ENCODE measurements at places on chromosomes 3 and 15.

DNA sequence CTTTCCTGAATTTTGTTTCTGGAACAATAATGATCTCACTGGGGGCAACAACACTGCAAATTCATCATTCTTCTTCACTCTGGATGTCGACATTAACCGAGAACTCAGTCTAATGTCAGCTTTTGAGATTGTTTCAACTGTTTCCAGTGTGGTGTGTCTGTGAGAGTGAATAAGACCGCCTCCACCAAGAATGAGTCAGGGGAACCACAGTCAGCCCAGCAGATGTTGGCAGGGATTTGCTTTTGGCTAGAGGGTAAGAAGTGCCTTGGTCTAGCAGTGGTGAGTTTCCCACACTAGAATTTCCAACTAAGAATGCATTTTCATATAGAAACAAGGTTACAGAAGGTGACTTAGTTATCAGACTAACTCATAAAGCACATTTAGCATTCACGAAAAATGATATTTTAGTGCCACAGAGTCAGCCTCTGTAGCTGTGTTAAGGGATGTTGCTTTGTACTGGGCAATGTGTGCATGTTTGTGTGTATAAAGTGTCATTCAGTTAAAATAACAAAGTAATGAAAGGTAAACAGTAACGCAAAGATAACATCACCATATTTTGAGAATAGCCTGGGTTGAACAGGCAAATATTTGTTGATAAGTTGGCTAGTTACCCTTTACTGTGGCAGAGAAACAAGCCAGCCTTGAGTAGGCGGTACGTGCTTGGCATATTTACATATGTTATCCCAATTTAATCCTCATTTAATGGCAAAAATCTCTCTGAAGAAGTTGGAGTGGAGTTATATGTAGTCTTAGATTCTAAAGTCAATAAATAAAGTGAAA lies 33.8 kb downstream of the DRD3 start:
- DNase-seq = peak; percentile 92

DNA sequence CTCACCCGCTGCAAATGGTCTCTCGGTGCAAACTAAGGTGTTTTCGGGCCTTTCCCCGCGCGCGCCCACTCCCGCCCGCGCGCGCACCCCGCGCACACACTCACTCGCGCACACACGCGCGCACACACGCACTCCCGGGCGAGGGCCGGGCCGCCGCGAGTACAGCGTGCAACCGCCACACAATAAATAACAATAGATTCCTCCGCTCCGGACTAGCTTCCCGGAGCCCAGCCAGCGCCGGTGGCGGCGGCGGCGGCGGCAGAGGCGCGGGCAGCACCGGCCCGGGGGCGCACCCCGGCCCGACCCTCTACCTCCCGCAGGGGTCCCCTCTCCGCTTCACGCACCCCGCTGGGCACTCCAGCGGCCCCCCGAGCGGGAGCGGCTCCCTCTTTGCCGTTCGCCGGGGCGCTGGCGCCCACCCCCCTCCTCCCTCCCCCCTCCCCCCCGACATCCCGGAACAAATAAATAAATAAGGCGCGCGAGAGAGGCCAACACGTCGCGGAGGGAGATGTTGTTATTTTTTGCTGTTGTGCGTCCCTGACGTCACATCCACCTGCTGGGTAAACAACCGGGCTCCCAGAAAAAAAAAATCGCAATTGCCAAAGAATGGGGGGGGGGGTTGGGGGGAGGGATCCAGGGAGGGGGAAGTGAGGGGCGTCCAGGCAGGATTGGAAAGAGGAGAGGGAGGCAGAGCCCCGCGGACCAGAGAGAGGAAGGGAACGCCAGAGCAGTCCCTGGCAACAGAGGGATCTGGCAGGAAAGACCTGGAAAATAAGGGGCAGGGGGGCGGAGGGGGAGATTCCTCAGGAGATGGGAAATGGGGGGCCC lies at the start of gene FOXP1:
FOXP1 (minus strand) TSS at position 163 of the 828 bp plus-strand sequence. CDS start 385,347 bp downstream, outside the sequence.
- DNase-seq = peak; percentile 89

DNA sequence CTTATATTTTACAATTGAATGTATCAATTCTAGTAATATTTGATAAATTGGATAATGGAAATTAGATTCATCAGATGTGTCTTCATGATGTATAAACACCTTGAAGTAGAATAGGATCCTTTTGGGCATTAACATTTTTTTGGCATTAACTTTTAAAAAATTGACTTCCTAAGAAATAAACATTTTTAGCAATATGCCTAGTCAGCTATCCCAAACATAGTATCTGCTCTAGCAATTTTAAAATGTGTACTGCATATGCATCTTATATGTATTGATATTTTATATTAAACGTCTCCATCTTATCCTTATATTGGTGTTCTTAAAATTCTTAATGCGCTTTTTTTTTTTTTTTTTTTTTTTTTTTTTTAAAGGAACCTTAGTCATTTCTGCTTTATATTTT lies 8.5 kb downstream of the CCNDBP1 start:
- DNase-seq = no peak

DNA sequence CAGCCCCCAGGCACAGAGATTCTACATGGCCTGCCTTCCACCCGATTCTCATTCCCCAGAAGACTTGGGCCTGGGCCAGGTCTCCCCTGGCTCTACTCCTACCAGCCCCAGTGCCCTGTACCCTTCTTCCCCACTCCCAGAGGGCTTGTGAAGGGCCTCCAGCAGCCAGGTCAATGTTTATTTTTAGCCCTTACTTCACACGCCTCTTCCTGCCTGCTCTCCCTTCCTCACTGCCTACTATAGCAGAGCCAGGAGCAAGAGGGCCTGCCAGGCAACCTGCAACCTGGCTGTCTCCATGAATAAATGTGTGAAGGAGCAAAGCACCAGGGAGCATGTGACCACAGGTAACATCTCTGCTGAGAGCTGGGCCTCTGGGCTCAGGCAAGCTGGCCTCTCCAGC lies 26.4 kb upstream of the APEH start:
- no peak for DNase-seq

GRCh38 chr15:49418811-49419210 lies 4.2 kb upstream of the FGF7 start:
- no peak for DNase-seq

GRCh38 chr3:139945386-139945785 lies 10.4 kb downstream of the CLSTN2 start:
- no peak for DNase-seq

- DNase-seq = peak; percentile 31
Observed at GRCh38 chr15:82952158-82953081, at the start of gene HOMER2. TSS of gene HOMER2 (minus strand) at chr15:82952720. CDS start at chr15:82952535, 185 bp downstream.

DNA sequence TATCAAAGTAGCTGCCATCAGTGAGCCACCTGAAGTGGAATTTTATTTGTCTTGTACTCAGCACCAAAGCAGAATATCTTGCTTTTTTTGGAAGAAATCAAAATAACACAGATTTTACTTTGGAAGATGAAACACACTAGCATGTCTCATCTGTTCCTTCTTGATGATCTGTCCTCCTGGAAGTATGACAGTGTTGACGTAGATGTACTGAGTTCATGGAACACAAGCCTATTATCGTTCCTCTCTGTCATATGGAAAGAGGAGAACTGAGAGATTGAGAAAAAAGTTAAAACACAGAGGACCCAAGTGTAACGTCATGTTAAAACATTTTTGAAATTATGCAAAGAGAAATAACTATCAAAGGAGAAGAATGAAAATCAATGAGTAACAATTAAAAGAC lies 340.2 kb downstream of the ROBO2 start:
- DNase-seq = no peak

GRCh38 chr3:102580760-102581159 lies 145.9 kb downstream of the ZPLD1 start:
- DNase-seq = no peak

DNA sequence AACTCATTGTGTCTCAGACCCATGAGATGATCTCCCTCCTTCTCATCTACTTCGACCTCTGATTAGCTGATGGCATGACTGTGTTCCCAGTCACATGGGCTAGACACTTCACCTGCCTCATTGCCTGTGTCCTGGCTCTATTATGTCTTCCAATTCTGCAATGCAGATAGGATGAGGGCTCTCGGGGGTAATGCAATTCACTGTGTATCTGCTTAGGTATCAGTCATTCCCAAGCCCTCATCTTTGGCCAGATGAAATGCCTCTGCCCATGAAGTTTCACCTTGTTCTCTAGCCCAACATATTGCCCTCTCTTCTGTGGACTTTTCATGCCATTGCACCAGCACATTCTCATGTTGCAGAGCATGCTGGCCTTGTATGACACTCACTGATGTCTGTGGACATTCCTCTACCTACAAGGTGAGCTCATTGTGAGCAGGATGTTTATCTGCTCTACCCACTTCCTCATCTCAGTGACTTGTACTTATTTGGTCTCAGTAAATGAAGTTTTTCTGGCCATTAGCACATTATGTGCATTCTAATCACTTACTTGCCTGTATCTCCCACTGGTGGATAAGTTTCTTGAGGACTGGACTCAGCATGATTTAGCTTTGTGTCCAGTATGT lies 32.3 kb downstream of the MOBP start:
- no peak for DNase-seq

- no peak for DNase-seq
Observed at GRCh38 chr3:46905213-46905560, 27.7 kb downstream of the PTH1R start.

DNA sequence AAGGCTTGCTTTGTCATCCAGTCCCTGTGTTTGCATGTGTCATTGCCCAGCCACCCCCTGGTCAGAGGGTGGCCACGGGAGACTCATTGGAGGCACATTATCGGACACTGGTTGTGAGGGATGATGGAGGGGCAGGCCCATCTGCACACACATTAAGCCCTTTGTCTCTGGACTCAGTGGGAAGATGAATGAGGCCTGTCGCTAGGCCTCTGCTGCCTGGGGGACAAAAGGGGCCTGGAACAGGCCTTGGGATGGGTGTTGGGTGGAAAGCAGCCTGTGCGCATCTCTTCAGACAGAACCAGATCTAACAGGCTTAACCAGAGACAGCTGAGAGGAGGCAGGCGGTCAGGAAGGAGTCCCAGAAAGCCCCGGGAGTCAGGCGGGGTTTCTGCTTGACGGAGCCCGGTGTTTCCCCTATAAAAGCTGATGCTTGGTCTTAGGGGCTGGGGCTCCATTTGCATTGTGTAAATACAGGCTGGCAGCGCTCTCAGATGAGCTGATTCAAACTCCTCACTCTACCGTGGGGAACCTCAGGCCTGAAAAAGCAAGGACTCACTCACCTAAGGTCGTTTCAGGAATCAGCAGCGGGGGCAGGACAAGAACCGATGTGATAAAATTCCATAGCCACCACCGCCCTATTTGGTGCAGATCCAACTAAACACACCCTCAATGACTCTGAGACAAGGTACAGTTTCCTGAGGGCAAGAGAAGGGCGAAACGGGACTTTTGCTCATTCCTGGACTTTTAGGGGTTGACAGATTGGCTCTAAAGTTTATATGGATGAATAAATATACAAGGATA lies 17.1 kb upstream of the SKIC8 start:
- DNase-seq = no peak

DNA sequence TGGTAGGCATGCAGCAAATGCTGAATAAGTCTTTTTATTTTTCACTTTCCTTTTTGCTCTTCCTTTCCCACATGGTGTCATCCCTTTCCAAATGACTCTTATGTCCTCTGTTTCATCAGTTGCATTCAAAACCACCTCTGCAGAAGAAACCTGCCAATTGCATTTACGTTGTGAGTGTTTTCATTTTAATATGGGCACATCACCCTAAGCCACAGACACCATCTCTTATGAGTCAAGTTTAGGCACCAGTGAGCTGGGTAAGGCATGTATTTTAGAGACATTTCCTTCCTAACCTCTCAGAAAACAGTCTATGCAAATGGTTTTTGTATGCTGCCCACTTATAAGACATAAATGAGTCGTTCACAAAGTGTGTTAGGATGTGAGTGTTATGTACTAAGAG lies 223.3 kb upstream of the ADAMTS9 start:
- no peak for DNase-seq

DNA sequence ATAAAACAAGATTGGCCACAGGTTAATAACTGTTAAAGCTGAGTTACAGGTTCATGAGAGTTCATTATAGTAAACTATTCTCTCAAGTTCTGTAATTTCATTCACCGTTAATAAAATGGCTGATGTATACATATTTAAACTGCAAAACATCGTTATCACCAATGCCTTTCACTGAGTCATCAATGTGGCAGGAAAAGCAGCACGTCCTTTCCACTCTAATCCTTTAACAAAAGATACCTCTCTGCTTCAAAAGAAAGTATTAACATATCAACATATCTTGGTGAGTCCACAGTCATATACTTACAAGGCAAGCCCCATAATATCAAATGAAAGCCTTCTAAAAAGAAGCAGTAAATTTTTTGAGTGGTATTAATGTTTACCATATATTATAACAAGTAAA lies 54.5 kb downstream of the UACA start:
- no peak for DNase-seq

- no peak for DNase-seq
Observed at GRCh38 chr3:23475446-23475845, 272.3 kb downstream of the UBE2E2 start.

DNA sequence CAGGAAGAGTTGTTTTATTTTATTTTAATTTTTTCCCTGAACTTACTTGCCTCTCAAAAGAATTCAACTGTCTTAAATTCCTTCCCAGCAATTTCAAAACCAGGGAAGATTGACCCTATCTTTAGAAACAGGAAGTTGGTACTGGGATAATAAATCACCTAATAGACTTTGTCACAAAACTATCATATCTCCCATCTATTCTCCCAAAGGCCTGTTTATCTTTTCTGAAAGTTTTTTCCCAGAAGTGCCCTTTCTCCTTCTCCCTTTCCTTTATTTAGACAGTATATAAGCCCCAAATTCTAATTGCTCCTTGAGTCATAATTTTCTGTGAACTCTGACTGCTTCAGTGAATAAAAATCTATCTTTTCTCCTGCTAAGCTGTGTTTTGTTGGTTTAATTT lies 2.9 kb upstream of the RNF7 start:
- DNase-seq = no peak

- DNase-seq = no peak
Observed at GRCh38 chr3:112032098-112032731, 2.3 kb upstream of the TMPRSS7 start.

- peak; percentile 41 for DNase-seq
Observed at GRCh38 chr15:45795440-45796069, 160.7 kb downstream of the SQOR start.

- no peak for DNase-seq
Observed at GRCh38 chr15:41562244-41562643, 3.2 kb downstream of the TYRO3 start.

- DNase-seq = peak; percentile 53
Observed at GRCh38 chr3:141738891-141739363, 829 bp downstream of the RNF7 start.

GRCh38 chr3:42557854-42558253 lies 23.9 kb downstream of the SEC22C start:
- DNase-seq = no peak

DNA sequence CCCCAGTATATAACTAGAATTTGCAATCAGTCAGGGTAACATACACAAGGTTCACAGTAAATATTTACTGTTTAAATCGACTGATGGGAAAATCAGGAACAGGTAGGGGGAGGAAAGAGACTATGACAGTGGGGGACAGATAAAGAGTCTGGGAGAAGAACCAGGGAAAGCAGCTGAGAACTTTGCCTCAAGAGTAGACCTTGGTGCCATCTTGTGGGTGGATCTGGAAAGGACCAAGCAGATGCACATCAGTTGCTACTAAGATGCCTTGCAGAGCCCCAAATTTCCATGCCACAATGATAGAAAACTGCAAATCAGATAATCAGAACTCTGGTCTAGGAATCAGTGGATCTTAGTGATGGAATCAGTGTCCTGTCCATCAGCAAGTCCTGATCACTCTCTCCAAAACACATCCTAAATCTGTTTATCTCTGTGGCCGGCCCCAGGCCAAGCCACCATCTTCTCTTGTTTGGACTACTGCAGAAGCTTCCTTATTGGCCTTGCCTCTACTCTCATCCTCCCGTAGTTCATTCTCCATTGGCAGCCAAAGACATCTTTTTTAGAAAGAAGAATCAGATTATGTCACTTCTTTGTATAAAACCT lies 62.7 kb downstream of the PDE8A start:
- DNase-seq = peak; percentile 71
